Body of pancreas (tissue), 4 donors: ENCODE measurements at places on chromosomes 4 and X.

DNA sequence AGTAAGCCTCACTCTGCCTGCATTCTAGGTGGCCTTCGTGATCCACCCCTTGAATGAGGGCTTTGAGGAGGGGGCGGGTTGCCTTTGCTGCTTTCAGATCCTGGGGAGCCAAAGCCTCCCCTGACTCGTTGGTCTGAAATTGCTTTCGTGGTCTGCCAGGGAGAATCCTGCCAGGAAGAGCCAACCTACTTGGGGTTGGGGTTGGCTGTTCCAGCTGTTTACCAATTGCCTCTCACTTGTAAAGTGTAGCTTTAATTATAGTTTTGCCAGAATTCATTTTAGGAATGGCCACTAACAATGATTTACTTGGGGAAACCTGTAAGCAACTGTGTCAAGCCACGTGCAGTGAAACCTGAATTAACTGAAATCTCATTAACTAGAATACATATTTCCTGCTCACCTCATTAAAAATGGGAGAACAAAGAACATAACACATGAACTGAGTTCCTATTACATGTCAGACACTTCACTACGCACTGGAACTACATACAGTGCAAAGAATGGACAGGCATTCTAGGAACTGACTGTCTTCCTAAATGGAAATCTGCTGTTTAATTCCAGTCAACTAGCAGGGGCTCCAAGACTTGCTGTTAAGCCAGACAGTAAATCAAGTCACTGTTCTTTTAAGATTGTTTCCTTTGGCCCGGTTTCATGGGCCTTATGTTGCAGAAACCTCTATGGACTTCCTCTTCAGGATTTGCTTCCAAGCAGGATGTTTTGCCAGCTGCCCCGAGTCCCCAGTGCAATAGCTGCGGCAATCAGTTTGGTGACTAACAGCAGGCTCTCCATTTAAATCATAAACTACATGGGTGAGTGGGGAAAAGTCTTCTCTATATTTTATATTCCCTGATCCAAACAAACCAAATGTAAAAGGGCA lies 16.4 kb upstream of the NKRF start:
- no peaks in the 10 kb centered on the region for H3K36me3 ChIP-seq
- H3K4me1 ChIP-seq: no peaks in the 10 kb centered on the region
- H3K27ac ChIP-seq: no peak overlapping the region
- no peaks in the 10 kb centered on the region for H3K27me3 ChIP-seq
- DNase-seq: peak; percentile 11

DNA sequence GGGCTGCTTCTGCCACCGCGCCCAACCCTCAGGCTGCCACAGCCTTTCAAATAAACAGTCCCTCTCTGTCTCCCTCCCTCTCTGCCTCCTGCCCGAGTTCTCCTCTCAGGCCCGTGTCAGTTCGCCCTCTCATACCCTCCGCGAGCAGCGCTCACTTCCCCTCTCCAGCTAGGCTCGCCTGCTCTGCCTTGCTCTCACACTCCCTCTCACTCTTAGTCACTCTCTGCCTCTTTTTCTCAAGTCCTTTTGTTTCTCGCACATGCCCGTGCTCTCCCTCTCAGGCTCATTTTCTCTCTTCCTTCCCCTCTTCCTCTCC lies 3.2 kb downstream of the EFNB1 start:
- no peak overlapping the region for H3K27ac ChIP-seq
- no peaks in the 10 kb centered on the region for H3K27me3 ChIP-seq
- no peak overlapping the region for H3K4me3 ChIP-seq
- H3K4me1 ChIP-seq: peaks cover 7% of the 10 kb centered on the region
- DNase-seq: peak; percentile 31
- no peaks in the 10 kb centered on the region for H3K36me3 ChIP-seq

DNA sequence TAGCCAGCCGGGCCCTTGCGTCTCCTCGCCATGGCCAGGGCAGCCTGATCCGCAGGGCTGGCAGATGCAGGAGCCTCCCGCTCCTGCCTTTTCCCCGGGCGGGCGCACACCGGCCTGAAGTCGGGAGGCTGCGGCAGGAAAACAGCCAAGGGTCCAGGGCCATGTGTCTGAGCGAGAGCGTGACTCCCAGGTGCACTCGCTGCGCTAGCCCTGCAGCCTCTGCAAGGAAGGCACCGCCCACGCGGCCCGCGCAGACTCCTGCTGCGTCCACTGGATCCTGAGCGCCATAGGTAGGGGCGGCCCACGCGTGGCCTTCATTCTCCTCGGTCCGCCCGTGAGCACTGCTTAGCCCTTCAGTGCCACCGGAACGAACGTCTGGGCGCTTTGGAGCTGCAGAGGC lies 379.9 kb downstream of the TRAM1L1 start:
- H3K27me3 ChIP-seq: no peaks in the 10 kb centered on the region
- DNase-seq: no peak
- no peak overlapping the region for H3K4me3 ChIP-seq
- no peaks in the 10 kb centered on the region for H3K4me1 ChIP-seq

GRCh38 chrX:23919706-23920320 lies 12.0 kb downstream of the CXorf58 start:
- no peaks in the 10 kb centered on the region for H3K36me3 ChIP-seq
- H3K4me1 ChIP-seq: no peaks in the 10 kb centered on the region
- H3K4me3 ChIP-seq: no peak overlapping the region
- no peaks in the 10 kb centered on the region for H3K27me3 ChIP-seq
- DNase-seq: no peak

DNA sequence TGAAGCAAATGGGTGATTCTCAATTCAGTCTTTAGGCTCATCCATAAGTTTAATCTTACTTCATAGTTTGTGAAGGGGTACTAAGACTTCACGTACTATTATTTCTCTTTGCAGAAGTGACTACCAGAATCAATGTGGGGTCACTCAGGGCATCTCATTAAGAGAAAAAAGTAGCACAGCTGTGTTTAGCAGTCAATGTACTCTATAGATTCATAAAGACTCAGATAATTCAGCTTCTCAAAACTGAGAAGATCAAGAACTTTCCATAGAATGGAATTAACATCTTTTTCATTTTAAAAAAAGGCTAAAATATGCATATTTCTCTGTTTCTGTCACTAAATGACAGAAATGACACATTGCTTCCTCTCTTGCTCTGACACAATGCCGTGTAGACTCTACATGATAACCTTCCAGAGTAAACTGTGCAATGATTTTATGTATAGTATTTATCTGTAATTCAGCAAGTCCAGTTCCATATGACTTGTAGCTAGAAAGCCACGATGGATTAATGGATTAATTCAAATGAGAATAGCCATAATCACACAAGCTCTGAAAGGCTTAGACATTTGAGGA lies 20.3 kb upstream of the LSM6 start:
- no peak for DNase-seq
- H3K36me3 ChIP-seq: no peaks in the 10 kb centered on the region
- no peaks in the 10 kb centered on the region for H3K27me3 ChIP-seq
- H3K4me1 ChIP-seq: no peaks in the 10 kb centered on the region
- H3K4me3 ChIP-seq: no peak overlapping the region

DNA sequence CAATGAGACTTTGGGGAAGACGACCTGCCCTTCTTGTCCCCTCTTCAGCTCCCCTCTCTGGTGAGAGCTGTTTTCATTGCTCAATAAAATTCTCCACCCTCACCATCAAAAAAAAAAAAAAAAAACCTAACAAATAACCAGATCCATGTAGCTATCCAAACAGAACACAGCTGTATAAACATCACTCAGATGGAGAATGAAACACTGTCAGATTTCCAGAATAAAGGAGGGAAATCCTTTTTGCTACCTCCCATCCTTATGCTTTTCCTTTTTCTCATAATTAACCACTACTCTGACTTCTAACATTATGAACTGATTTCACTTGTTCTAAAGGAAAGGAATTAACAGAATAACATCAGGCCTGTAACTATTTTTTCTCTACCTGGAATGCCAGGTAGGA lies 155.6 kb downstream of the PPP4R3C start:
- no peaks in the 10 kb centered on the region for H3K36me3 ChIP-seq
- H3K27me3 ChIP-seq: no peaks in the 10 kb centered on the region
- no peak overlapping the region for H3K27ac ChIP-seq
- H3K4me1 ChIP-seq: no peaks in the 10 kb centered on the region
- no peak overlapping the region for H3K4me3 ChIP-seq

GRCh38 chrX:101229170-101229569 lies 9.6 kb downstream of the DRP2 start:
- no peak overlapping the region for H3K27ac ChIP-seq
- no peaks in the 10 kb centered on the region for H3K4me1 ChIP-seq
- H3K27me3 ChIP-seq: no peaks in the 10 kb centered on the region
- no peak overlapping the region for H3K4me3 ChIP-seq
- no peak for DNase-seq

GRCh38 chr4:121114756-121115155 lies 42.4 kb upstream of the NDNF start:
- H3K4me1 ChIP-seq: no peaks in the 10 kb centered on the region
- no peaks in the 10 kb centered on the region for H3K27me3 ChIP-seq
- no peak overlapping the region for H3K27ac ChIP-seq
- DNase-seq: no peak
- no peaks in the 10 kb centered on the region for H3K36me3 ChIP-seq

- no peak for DNase-seq
- no peak overlapping the region for H3K4me3 ChIP-seq
These were observed 4.0 kb upstream of the IL13RA1 start for GRCh38 chrX:118723376-118723775.

DNA sequence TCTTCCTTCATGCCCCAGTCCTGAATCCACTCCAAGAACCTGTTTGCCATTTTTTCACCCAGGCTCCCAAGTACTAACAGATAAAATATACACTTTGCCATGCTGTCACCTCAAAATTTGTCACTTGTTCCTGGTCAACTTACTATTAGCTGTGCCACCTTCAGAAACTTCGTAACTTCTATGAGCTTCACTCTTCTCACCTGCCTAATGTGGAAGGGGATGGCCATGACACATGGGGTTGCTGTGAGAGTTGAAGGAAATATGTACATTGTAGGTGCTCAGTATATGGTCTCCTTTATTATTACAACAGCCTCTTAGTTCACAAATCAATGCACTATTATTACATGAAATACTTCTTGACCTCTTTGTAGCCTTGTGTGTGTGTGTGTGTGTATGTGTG lies 10.4 kb downstream of the TMSB4X start:
- H3K4me1 ChIP-seq: peaks cover 41% of the 10 kb centered on the region
